RPMI7951 (cell line): ENCODE measurements at places on chromosomes 7 and 10.

DNA sequence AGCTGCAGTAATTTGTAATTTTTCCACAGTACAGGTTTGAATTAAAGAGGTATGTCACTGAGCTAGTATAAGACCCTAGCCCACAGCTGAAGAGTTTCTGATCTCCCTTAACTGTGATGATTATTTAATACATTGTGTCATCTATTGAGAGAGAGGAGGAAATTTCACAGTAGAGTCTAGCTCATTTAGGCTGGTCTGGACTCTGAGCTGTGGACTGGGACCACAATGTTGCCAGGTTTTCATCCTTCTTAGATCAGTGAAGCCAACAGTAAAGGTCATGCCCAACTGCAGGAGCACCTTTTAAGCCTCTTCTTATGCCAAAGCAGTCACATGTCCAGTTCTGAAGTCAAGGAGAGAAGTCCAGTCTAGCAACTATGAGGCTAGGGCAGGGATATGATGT is 8.9 kb downstream of the TES start:
- no peak for DNase-seq

- no peak for DNase-seq
Measured at GRCh38 chr10:129364949-129365348, 102.1 kb upstream of the MGMT start.

DNA sequence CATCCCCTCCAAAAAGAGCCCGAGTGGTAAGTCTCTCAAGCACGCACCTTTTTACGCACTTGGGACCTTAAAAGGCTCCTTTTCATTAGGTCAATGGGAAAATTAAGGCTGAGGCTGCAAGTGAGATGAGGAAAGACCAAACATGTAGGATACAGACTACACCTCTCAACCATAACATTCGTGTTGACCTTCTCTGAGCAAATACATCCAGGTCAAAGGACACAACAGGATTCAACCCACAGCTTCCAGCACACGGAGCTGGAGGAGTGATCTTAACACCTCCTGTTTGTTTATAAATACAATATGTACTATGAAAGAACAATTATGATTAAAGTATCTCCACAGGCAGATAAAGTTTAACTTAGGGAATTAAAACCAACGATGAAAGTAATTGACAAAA is 9.7 kb downstream of the SFMBT2 start:
- DNase-seq: no peak

DNA sequence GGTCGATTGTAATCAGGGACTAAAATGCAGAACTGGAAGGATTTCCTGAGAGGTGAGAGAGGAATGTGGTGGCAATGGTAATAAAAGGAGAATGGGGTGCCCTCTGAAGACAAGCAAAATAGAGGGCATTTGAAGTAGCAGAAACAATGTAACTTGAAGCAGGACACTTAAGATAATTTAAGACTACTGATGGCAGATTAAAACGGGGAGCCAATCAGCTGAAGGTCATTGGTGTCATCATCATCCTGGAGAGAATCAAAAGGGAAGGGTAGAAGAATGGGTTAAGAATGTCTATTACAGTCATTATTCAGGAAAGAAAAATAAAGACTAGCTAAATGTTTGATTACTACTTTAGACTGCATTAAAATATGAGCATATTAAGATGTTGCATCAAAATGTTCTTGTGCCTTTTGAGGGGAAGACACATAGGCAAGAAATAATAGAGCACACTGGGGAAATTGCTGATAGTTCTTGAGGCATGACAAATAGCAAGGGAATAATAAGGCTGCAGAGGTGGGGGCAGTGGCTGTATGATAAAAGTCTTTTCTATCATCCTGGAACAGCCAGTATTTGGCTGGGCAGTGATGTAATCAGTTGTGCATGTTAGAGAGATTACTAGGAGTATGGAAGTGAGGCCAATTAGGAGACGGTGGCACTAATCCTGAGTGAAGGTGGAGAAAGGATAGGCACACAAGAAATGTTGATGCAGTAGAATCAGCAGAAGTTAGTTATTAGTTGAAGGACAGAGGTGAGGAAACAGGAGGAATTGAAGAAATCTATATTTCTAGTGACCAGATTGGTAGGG is 60.2 kb downstream of the CCDC71L start:
- DNase-seq: no peak

DNA sequence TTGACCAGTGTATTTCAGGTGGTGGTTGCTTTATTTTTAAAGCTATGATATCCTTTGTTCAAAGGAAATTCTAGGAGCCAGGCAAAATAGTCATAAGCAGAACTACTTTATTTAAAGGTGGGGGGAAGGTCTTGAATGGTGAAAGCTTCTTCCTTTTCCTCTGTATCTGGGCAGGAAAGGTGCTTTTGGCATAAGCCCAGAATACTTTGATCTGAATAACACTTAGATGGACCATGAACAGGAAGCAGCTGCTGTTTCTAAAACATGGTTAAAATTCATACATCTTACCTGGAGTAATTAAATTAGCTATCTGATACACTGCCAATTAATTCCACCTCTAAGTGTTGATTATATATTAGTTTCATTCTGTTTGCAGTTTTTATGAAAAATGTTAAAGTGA is 13.3 kb downstream of the ZNF804B start:
- DNase-seq: no peak

- peak; percentile 93 for DNase-seq
Measured at GRCh38 chr10:21329995-21330627, 195.4 kb downstream of the SKIDA1 start.

DNA sequence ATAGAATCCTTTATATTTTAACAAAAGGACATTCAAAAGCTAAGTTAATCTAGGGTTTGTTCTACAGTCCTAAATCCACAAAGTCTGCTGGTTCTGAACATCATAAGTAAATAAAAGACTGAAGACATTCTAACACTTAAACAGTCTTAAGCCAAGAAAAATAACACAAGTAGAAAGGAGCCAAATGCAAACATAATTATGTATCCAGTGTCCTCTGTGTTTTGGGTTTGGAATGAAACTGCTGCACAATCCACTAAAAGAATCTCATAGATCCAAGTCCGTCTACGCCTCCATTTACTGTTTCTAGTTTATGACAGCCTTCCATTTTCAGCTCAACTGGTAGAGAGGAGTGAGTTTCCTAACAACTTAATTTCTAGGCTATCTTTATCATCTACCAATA is 623.6 kb upstream of the FZD8 start:
- DNase-seq: no peak
